Suppressor macrophage (primary cell): ENCODE measurements at places on chromosomes 4 and X.

- no peak for DNase-seq
These were observed 5.9 kb downstream of the CDK16 start for GRCh38 chrX:47224266-47224895.

DNA sequence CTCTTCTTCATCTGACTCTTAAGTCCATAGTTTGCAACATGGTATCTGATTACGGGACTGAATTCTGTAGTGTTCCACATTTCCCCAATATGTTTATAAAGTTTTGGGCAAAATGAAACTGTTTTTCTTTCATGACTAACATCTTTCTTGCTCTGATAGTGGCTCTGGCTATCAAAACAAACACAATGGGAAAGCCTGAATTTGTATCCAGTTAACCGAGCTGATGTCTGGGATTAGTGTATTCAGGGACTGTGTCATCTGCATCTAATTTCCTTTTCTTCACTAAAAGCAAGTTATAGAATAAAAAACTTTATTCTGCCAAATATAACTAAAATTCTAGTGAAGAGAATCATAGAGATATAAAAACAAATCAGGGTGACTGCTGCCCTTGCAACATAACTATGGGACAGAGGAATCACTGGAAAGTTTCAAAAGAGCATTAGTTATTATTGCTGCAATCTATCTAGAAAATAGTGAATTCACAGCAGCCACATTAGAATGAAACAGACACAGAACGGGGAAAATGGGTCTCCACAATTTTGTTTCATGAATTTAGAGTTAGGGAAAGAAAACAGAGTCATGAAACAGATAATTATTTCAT, 61.3 kb downstream of the ANTXR2 start:
- DNase-seq, result no peak

GRCh38 chrX:39900777-39901170, 197.0 kb downstream of the BCOR start:
- DNase-seq, result no peak

DNA sequence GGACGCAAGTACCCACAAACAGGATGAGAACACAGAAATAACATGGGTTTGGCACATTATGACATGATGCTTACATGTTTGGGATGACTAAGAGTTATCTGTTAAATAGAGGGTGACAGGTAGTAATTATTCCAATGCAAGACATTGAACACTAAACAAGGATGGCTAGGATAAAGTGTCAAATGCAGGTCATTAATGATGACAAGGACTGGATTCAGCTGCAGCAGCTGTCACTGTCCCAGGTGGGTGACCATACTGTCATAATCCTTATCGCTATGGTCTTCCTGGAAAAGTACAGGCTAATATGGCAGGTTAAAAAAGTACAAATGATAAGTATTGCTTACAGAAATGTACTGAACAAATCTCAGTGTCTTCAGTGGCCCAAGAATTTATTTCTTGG, 123.9 kb downstream of the ANTXR2 start:
- no peak for DNase-seq

- DNase-seq, result peak; percentile 39
These were observed 116.3 kb upstream of the NALF2 start for GRCh38 chrX:69387567-69388487.

DNA sequence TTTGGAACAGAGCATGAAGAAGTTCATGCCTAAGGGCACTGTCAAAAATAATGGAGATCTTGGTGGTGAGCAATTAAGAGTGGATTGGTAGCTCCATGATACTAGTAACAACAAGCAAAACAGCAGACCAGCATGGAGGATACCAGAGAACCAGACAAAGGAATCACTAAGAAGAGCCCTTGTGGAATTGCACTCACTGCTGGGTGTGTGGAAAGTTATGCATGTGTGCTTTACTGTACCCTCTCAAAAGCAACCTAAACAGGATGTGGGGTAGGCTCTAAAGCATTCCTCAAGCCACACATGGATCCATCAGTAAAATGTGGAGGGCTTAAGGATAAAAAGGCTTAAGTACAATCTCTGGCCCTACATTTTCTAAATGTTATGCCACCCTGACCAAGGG, 69.5 kb downstream of the AR start:
- DNase-seq, result no peak

GRCh38 chr4:51870441-51871188, 27.7 kb downstream of the DCUN1D4 start:
- DNase-seq, result no peak

DNA sequence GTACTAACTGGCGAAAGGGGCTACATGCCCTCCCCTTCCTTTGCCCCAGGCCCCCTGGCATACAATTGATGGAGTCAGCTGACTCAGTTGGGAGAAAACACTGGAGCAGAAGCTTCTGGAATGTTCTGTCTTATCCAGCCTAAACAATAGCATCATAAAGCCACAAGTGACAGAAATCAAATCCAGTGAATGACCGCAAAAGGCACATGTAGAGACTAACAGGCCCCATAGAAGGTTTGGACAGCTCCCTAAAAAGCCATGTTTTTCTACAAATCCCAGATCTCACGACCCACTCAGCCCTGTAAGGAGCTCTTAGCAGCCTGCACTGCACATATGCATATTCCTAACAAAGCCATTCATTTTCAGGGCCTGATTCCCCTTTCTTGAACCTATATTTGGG, 25.1 kb downstream of the SCARB2 start:
- DNase-seq, result no peak

DNA sequence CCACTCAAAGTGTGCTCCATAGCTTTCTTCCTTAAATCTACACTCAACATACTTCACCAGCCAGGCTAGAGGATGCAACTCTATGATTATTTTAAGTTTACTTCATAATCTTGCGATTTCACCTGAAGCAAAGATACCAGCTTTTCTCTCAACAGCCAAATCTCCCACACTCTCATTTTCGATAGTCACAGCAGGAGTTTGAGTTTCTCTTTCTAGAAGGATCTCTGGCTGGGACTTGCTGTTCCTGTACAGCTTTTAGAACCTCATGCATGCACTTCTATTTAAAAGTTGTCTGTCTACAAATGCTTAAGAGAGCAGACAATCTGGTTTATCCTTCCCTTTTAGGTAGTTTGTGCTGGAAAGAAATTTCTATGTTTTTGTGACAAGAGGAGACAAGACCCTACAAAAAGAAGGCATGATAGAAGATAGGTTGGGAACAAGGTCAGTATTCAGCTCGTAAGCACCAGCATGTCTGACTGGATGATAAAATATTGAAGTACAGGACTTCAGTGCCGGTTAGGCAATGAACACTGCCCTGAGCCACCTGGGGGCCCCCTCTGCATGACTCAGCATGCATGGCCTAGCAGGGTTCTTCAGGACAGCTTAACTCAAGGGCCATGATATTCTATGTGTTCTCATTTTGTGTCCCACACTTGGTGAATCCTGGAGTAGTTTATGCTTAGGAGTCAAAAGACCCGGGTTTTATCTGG, 65.6 kb downstream of the ATXN3L start:
- no peak for DNase-seq

GRCh38 chr4:99022566-99022965, 27.0 kb downstream of the METAP1 start:
- DNase-seq, result no peak

DNA sequence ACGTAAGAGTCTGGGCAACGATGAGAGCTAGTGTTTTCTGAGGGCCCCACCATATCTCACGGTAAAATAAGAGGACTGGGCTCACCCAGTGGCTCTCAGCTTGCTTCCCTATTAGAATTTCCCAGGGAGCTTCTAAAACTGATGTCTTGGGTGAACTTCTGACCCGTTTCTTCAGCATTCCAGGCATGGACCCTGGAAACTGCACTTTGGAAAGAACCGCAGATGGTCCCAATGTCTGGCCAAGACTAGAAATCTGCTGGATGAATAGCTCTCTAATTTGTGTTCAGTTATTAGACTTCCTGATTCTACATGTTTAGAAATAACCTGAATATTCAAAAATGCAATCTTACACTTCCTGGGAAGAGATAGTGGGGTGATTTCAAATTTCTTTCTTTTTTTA, 127.8 kb downstream of the ANOS1 start:
- DNase-seq, result no peak

- no peak for DNase-seq
These were observed 48.5 kb upstream of the EGFL6 start for GRCh38 chrX:13520936-13521335.

GRCh38 chr4:90727938-90728337, 600.7 kb downstream of the CCSER1 start:
- DNase-seq, result no peak

DNA sequence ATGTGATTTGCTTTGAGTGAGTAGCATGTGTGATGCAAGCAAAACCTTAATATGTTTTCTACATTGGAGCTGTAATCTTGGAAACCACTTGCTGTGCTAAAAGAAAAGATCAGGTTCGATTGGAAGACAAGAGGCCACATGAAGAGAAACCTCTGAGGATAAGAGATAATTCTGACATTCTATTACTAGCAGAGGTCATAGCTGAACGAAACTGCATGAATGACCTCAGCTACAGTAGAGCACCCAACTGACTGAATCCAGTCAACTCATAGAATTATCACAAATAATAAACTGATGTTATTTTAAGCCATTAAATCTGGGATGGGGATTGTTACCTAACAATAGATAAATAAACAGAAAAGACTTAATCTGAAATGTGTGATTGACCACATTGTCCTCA, 147.1 kb downstream of the CAMK2D start:
- DNase-seq, result no peak

GRCh38 chrX:65894133-65894532, 145.7 kb downstream of the VSIG4 start:
- no peak for DNase-seq

GRCh38 chrX:144265641-144266040, 381.8 kb downstream of the UBE2NL start:
- no peak for DNase-seq

DNA sequence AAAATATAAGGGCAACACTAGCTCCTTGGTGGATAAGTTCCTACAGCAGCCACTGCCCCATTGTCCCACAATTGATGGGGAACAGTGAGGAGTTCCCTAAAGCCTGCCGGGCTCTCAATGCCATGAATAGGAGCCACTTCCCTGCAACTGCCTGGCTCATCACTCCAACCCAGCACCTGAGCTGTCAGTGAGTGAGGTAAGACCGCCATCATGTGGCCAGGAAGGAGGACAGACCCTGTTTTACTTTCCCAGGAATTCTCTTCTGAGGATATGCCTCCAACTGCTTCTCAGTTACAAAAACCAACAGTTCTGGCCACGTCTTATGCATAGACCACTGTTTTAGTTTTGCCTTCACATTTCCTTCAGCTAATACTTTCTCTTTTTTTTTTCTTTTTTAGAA, 45.5 kb downstream of the SRPX start:
- DNase-seq, result no peak

GRCh38 chr4:47855350-47855749, 17.5 kb upstream of the CORIN start:
- DNase-seq, result no peak

- DNase-seq, result no peak
These were observed 84.5 kb downstream of the CD99L2 start for GRCh38 chrX:150813922-150814321.

DNA sequence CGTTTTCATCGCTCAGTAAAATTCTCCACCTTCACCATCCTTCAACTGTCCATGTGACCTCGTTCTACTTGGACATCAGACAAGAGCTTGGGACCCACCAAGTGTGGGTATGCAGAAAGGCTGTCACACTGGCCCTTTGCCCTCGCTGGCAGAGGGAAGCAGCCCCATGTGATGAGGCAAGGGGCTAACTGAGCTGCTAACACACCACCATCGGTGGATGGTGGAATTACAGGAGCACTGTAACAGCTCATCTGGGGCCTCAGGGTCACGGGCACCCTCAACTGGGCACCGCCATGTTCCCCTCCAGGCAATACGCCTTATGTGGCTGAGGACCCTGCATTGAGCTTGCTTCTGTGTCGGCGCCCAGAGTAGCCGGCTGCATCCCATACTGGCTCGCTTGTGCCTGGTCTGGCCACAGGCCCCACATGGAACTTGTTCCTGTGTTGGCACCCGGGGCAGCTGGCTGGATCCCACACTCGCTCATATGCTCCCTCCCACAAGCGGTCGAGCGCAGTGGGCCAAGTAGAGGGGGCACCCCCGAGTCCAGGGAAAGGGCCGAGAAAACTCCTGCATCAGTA, 109.5 kb downstream of the TAB3 start:
- no peak for DNase-seq

GRCh38 chr4:152719801-152720556, 40.2 kb upstream of the TMEM154 start:
- DNase-seq, result no peak

GRCh38 chrX:16357902-16358301, 190.6 kb downstream of the MAGEB17 start:
- DNase-seq, result no peak

- DNase-seq, result peak; percentile 24
These were observed 880 bp upstream of the LONRF3 start for GRCh38 chrX:118973389-118974087.

DNA sequence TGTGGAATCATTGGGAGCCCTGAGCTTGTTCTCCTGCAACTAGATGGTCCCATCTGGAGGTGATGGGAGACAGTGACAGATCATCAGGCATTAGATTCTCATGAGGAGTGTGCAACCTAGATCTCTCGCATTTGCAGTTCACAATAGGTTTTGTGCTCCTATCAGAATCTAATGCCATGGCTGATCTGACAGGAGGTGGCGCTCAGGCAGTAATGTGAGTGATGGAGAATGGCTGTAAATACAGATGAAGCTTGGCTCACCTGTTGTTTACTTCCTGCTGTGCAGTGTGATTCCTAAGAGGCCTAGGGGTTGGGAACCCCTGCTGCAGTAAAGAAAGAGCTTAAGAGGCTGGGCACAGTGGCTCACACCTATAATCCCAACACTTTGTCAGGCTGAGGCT, 42.2 kb upstream of the PUDP start:
- DNase-seq, result no peak

- no peak for DNase-seq
These were observed 184.0 kb upstream of the ANK2 start for GRCh38 chr4:112865443-112865842.

- no peak for DNase-seq
These were observed 353.4 kb downstream of the SPRY1 start for GRCh38 chr4:123750044-123750443.

- peak; percentile 93 for DNase-seq
These were observed at the start of gene ZNF518B for GRCh38 chr4:10457255-10457801. ZNF518B (minus strand) TSS chr4:10457426; CDS start chr4:10446328, 11,098 bp downstream.

- no peak for DNase-seq
These were observed 1.9 kb downstream of the STK26 start for GRCh38 chrX:132025041-132025440.

GRCh38 chr4:95215991-95216605, 332.7 kb downstream of the UNC5C start:
- DNase-seq, result peak; percentile 62

- no peak for DNase-seq
These were observed 511.5 kb downstream of the GLUD2 start for GRCh38 chrX:121558886-121559285.

DNA sequence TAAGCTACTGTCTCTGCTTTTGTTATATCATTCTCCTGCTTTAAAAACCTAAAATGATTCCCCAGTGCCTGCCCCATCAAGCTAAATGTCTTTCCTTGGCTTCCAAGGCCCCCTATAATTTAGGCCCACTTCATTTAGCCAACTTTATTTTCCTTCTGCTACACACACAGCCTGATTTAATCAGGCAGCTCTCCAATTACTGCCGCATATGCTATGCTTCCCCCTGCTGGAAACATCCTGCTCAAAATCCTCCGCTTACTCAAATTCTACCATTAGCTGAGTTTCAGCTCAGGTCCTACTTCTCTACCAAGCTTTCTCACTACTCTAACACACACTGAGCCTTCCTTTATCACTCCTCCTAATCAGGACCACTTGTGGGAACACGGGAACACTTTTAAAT, 17.0 kb downstream of the LAMP2 start:
- no peak for DNase-seq
